ENCODE measurements at places on chromosomes 7 and 10.

DNA sequence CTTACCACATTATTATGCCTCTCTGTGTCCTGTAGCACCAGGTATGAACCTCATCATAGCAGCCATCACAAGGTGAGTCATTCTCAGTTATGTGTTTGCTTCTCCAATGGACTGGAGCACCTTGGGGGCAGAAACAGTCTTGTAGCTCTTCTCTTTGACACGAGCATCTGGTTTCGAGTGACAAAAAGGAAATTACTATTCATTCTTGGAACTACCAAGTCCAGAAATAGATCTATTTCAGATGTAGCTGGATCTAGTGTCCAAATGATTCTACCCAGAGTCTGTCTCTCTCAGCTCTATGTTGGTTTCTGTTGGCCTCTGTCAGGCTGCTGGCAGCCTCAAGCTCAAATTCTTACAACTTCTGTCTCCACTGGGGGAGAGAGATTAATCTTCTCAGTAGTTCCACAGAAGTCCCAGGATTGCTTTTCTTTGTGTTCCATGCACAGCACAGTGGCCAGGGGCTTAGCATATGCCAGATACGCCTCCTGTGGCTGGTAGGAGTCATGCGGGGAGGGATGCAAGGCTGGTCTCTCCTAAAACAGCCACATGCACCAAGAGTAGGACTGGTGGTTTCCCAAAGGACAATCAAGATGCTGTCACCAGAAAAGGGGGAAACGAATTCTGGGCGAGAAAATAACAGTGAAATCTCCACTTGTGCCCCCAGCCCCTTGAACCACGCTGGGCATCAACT, 37.2 kb upstream of the PAPSS2 start:
- DNase-seq: no peak

- DNase-seq: no peak
Measured at GRCh38 chr7:13148548-13148947, 461.1 kb downstream of the ARL4A start.

DNA sequence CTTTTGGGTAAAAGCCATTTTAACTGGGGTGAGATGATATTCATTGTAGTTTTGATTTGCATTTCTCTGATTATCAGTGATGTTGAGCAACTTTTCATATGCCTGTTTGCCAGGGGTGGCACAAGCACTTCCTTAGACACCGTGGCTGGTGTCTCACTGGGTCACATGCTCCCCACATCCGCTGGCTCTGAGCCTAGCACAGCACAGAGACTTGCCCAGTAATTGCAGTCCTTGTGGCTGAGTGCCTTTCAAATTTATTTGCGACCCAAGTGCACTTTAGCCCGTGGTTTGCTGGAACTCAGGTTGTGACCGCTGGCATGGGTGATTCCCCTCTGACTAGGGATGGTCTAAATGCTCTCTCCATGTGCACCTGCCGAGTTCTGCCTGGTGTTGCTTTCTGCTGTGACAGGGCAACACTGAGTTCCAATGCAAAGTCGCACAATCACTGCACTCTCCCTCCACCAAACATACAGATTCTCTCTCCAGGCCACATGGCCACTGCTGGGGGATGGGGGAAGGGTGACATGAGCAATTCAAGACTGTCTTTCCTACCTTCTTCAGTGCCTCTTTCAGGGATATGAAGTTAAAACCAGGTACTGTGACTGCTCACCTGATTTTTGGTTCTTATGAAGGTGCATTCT, 66.5 kb downstream of the ZNF277 start:
- no peak for DNase-seq

DNA sequence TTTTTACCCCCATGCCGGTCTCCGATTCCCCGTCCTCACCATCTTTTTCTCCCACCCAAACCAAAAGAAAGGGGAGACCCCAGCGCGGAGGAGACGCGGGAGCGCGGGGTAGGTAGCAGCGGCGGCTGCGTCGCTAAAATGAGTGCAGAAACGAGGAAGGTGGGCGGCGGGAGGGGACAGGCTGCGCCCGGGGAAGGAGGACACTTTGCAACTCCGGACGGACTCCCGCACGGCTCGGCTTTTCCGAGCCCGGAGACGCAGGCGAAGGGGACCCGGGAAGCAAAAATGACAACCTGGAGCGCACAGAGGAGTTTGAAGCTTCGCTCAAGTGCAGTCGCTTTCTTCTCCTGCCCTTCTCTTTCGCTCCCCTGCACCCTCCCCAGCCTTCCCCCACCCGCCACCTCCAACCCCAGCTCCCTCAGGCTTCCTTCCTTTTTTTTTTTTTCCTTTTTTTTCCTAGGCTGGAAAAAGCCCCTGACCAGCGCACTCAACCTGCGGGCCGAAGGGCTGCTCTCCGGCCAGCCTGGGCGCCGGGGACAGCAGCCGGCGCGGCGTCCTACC, 453 bp downstream of the SFMBT2 start:
- no peak for DNase-seq

DNA sequence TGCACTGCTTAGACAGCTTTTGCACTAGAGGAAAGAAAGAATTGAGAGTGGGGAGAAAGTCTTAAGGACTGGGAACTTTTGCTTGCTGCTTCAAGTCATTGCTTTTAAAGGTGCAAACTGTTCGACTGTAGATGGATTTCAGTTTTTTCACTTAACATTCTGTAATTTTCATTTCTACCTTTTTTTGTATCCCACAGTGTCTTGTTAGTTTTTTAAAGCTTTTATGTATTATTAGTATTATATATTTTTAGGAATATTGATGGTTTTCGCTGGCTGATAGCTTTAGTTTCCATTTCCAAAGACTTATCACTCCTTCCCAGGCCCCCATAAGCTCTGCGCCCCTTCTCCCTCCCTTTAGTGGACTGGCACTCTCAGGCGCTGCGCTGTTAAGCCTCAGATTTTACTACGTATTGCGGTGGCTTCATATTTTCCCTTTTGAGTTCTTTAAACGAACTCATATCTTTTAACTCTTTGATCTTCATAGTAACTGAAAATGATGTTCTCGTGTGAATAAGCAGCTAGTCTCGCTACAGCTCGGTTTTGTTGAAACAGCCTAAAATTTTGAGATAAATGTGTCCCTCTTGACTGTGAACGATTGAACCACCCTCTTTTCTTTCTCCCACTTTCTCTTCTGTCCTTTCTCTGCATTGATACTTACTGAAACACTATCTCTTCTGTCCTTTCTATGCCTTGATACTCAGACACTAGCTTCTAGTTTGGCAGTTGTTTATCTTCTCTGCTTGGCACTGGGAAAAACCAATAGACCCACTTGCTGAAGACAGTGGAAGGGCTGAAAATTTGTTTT, 2.5 kb upstream of the ETV1 start:
- DNase-seq: no peak

DNA sequence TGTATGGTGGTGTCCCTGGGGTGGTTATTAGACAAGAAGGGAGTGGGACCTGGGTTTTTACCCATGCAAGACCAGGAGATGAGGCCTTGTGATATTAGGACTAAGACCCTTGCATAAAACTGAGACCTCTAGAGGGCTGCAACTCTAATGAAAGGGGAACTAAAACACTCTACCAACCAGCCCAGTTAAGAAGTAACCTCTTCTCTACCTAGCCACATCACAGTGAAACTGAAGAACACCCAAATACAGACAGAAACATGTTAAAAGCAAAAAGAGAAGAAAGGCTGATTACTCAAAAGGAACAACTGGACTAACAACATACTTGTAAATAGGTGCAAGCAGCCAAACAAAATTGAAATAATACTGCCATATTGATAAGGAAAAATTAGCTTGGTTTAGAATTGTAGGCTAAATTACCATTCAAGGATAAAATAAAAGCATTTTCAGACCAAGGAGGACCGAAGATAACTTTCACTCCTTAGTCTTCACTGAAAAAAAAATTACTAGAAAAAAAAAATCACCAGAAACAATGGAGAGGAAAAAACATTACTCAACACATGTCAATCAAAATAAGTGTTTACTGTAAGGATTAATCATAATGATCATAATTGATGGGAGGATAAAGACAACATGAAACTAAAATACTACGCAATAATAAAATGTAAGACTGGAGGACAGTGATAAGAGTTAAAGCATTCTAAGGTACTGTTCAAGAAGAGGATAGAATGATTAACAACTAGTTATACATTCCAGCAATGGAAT, 27.6 kb downstream of the ERLIN1 start:
- DNase-seq: no peak

- no peak for DNase-seq
Measured at GRCh38 chr10:21194510-21194993, 297.4 kb upstream of the NEBL start.

- DNase-seq: no peak
Measured at GRCh38 chr7:83794829-83795228, 145.9 kb upstream of the SEMA3E start.

DNA sequence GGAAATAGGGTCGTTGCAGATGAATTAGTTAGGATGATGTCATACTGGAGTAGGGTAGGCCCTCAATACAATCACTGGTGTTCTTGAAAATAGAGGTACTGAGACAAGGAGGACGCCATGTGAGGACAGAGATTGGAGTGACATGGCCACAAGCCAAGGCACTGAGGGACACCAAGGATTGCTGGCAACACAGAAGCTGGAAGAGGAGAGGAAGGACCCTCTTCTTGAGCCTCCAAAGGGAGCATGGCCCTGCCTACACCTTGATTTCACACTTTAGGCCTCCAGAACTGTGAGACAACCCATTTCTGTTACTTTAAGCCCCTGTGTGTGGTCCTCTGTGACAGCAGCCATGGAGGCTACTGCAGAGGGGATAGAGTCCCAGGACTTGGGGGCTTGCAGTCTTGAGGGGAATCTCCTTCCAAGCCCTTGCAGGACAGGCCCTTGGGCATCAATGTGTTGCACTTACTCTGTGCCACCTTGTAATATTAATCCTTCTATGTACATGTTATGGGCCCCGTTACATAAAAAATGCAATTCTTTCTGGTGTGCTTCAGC, 3.7 kb upstream of the AOC1 start:
- DNase-seq: no peak

Measured in activated CD4-positive, alpha-beta T cell treated with anti-CD3 and anti-CD28 coated beads for 1 hour (primary cell).